ENCODE measurements at places on chromosomes 1 and 21. TPM values are rescaled to one million over a fixed set of nuclear protein-coding genes. Genes with fewer than 3 reads are reported as not detected.

- peaks cover 3% of the 10 kb centered on the region for H3K4me1 ChIP-seq
- no peak for DNase-seq
- no peak overlapping the region for H3K27ac ChIP-seq
These were observed 4.9 kb upstream of the MASP2 start for GRCh38 chr1:11051781-11052511.

DNA sequence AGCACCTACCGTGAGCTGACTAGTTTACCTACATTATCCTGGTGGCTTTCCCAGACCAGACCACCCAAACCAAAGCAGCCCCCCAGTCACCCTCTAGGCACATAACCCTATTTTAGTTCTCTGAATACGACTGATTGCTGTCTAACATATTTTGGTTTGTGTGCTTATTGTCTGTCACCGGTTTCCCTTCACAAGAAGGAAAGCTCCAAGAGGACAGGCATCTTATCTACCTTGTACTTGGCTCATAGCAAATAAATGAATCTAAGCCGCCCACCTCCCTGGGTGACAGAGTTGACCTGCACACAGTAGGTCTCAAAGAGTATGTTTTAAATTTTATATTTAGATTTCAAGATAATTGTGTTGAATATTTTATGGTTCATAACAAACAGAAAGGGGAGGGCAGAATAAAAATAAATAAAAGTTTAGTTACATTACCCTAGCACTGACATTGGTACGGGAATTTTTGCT lies 904 bp upstream of the PRDX6 start:
- H3K27me3 ChIP-seq: no peaks in the 10 kb centered on the region
- H3K36me3 ChIP-seq: peaks cover 18% of the 10 kb centered on the region
- H3K4me3 ChIP-seq: peak overlapping the region; percentile 85
- H3K4me1 ChIP-seq: peaks cover 54% of the 10 kb centered on the region
- peak; percentile 13 for DNase-seq

- no peak overlapping the region for H3K4me3 ChIP-seq
- H3K27ac ChIP-seq: no peak overlapping the region
- DNase-seq: no peak
- peaks cover 10% of the 10 kb centered on the region for H3K27me3 ChIP-seq
- no peaks in the 10 kb centered on the region for H3K4me1 ChIP-seq
These were observed 257.4 kb downstream of the PDE4B start for GRCh38 chr1:66050123-66050522.

DNA sequence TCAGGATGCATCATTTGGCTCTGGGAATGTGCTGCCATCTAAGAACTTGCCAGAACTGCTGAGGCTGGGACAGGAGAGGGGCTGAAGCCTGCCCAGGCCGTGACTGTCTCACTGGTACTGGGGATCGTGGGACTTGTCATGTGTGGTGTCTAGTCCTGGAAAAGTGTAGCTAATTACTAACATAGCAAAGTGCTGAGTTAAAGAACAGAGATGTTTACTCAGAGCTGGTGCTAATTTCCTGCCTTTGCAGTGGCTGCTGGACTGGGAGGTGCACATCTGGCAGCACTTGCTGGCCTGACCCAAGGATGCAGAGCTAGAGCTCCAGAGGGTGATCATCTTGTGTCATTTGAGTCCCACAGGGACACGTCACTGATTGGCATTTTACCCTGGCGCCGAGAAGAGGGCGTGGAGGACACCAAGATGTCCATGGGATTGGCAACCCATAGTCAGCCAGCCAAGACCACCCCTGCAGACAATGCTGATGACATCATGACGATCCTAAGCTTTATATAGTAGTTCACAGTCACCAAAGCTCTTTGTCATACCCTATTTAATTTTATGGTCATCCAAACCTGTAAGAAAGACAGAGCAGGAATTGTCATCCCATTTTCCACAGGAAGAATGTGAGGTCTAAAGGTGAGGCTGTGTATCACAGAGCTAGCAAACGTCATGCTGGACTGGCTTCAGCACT lies 110.1 kb upstream of the SLC44A3 start:
- no peak overlapping the region for H3K4me3 ChIP-seq
- H3K27me3 ChIP-seq: peaks cover 7% of the 10 kb centered on the region
- H3K27ac ChIP-seq: no peak overlapping the region
- DNase-seq: no peak
- no peaks in the 10 kb centered on the region for H3K4me1 ChIP-seq

DNA sequence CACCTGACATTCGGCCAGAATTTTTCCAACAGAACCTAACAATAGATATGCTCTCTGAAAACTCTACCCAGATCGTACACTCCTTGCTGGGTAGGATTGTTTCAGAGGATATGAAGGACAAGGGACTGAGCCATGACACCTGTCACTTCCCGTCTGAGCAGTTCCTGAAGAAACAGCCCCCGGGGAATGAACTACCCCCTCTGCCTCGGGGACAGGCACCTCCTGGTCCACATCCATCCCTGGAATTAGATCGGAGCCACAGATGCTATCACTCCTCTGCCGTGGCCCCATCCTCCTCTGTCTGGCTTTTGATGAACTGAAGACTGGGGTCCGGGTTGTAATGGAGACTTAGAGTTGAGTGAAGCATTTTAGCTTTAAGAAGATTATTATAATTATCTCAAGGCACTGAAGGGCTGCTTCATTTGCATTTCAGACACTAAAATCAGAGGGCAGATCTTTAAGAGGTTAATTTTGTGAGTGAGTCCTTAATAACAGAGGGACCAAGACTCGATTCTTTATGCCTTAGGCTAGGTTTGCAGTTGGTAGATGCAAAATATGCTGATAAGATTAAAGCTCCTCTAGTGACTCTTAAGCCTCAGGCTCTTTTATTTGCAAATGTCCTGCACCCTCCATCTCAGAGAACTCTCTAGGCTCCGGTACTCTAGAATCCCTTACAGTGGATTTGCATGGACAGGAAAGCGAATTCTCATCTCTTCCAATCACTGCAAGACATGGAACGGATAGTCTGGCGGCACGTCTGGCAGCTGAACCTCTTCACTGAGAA lies 333.8 kb downstream of the KIF26B start:
- DNase-seq: no peak
- peaks cover 14% of the 10 kb centered on the region for H3K27me3 ChIP-seq
- H3K4me1 ChIP-seq: no peaks in the 10 kb centered on the region
- H3K36me3 ChIP-seq: no peaks in the 10 kb centered on the region

DNA sequence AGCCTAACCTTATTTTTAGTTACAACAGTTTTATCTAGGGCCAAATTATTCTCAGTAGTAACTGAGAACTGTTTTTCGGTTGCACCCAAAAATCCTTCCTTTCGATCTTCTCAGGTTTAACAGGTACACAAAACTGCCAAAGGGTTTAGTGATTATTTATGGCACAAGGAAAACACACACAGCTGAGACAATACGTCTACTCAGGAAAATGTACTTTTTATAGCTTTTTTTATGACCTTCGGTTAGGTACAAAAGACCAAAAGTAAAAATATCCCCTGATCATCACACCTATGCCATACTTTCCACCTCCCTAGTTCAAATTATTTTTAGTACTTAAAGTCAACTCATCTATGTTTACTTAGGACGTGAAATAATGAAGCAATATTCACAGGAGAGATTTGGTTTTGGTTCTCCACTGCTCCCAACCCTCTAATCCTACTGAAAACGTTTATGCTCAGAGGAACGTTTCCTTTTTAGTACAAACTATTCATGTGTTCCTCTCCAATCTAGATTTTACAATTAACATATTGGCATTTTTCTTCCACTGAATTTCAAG lies 48.7 kb downstream of the TTLL7 start:
- H3K27ac ChIP-seq: no peak overlapping the region
- no peak for DNase-seq
- no peak overlapping the region for H3K4me3 ChIP-seq
- no peaks in the 10 kb centered on the region for H3K4me1 ChIP-seq
- peaks cover 10% of the 10 kb centered on the region for H3K27me3 ChIP-seq

DNA sequence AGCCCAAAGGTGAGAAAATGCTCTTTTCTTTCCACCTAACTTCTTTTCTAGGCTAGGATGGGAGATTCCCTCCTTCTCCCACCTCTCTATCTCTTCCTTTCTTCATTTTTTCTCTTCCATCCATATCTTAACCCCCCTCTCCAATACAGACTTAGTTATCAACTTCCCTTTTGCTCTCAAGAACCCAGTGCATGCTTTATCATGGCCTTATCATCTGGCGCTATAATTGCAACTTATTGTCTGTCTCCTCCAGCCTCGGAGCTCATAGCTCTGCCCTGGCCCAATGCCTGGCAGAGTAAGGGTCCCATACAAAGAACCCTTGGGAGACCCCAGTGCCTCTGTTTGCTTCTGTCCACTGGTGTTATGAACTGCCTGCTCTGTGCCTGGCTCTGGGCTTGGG lies 71.0 kb upstream of the NFASC start:
- peaks cover 7% of the 10 kb centered on the region for H3K4me1 ChIP-seq
- no peak for DNase-seq
- no peaks in the 10 kb centered on the region for H3K27me3 ChIP-seq
- no peak overlapping the region for H3K27ac ChIP-seq

The ELAPOR1 gene
- total RNA-seq: 4.4 TPM

The MATN1 gene
- total RNA-seq: 0.37 TPM

The CASZ1 gene
- total RNA-seq: 1.7 TPM

The ZSWIM5 gene
- total RNA-seq: 0.15 TPM

The SKI gene
- total RNA-seq: 26.3 TPM

The MNDA gene
- not detected for total RNA-seq
